Neural crest cell (in vitro differentiated cells): ENCODE measurements at places on chromosomes 11 and 22.
A peak's percentile ranks its signal among the peaks of the same experiment; 100 is the strongest.

DNA sequence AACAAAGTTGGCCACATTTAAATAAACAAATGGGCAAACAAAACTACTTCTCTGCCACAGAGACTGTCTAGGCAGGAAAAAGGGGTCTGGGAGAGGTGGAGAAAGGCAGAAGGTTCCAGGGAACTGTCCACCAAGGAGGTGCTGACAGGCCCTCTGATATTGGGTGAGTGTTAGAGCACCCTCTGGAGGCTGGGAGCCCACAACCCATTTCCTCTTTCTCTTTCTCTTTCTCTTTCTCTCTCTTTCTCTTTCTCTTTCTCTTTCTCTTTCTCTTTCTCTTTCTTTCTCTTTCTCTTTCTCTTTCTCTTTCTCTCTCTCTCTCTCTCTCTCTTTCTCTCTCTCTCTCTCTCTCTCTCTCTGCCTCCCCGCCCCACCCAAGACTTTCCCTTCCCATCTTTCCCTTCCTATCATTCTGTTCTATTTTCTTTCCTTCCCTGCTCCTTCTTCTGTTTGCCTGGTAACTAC, 912.8 kb downstream of the DLG2 start:
- peak; percentile 65 for DNase-seq

DNA sequence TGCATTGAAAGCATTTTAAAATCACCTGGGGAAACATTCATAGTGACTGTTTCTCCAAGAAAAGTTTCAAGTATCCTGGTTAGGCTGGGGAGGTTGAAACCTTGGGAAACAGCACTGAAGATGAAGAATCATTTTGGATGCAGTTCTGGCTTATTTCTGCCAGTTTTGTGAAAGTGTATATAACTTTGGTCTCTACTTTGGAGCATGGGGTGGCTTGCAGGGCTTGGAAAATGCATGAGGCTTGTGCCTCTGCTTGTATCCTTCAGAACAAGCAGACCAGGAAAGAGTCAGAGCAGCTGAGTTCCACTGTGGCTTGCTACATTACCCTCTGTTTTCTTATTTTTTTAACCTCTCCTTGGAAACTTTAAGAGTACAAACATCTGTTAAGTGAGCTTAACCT, 19.5 kb downstream of the SLC5A12 start:
- DNase-seq = no peak

DNA sequence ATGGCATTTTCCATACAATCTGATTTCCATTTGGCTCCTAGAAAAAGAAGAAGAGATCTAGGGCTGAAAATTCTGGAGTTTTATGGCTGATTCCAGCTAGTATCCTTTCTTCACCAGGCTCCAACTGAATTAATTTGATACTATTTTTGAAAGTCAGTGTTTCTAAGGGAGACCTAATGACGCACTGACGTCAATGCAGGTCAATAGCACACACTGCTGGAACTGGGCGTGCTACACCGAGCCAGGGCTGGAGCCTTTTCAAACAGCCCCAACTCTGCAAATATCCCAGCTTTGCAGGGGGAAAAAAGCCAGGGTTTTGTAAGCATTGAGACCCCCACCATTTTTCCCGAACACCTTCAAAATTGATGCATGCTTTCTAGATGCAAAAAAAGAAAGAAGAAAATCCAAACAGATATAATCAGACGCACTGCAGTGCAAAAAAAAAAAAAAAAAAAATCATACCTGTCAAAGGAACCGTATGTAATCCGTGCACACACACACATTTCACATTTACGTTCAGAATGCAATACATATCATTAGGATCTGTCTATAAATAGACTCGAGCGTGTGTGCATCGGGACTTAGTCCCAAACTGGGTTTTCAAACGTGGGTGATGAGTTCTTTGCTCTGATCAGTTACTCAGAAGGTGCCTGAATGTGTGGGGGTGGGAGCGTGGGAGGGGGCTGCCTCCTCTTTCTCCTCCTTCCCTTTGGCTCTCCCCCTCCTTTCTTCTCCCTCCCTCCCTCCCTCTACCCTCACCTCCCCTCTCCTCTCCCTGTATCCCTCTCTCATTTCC, 124.5 kb upstream of the HSD17B12 start:
- DNase-seq = no peak

DNA sequence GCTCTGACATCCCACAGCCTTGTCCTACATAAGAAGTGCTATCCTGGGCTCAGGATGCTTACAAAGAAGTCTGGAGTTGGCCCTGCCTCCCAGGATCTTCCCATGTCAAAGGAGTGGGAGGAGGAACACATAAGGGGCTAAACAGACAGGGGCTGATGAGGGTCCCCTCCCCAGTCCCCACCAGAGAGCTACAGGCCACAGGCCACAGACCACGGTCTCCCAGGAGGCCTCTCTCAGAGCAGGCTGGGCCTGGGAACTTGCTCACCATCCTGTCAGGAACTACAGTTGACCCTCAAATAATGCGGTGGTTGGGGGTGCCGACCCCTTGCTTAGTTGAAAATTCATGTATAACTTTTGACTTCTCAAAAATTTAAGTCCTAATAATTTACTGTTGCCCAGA, 315.5 kb downstream of the NTM start:
- no peak for DNase-seq

DNA sequence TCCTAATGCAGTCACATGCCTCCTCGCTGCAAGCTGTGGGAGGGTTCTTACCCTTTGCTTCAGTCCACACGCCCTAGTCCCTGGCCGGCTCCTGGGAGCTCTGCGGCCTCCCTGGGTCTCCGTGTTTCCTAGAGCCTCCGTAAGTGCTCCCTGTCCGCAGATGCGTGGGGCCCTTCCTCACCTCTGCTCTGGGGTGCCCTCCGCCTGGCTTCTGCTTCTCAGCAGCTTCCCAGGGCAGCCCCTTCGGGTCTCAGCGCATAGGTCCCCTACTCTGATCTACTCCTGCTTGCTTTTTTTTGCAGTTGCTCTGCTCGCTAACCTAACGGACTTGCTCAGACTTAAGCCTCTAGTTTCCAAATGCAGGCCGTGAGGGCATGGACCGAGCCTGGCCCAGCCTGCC, 22.4 kb downstream of the CAPN1 start:
- DNase-seq = no peak

- no peak for DNase-seq
Observed at GRCh38 chr11:19790831-19791552, 78.4 kb downstream of the NAV2 start.

GRCh38 chr22:29216011-29216872, 10.5 kb downstream of the EMID1 start:
- no peak for DNase-seq

- DNase-seq = no peak
Observed at GRCh38 chr22:29768052-29768693, 1.0 kb downstream of the UQCR10 start.

- DNase-seq = no peak
Observed at GRCh38 chr11:90243534-90243933, 20.7 kb upstream of the CHORDC1 start.

- no peak for DNase-seq
Observed at GRCh38 chr11:118996926-118997626, 862 bp upstream of the CENATAC start.

- no peak for DNase-seq
Observed at GRCh38 chr11:93073026-93073425, 103.6 kb downstream of the MTNR1B start.

DNA sequence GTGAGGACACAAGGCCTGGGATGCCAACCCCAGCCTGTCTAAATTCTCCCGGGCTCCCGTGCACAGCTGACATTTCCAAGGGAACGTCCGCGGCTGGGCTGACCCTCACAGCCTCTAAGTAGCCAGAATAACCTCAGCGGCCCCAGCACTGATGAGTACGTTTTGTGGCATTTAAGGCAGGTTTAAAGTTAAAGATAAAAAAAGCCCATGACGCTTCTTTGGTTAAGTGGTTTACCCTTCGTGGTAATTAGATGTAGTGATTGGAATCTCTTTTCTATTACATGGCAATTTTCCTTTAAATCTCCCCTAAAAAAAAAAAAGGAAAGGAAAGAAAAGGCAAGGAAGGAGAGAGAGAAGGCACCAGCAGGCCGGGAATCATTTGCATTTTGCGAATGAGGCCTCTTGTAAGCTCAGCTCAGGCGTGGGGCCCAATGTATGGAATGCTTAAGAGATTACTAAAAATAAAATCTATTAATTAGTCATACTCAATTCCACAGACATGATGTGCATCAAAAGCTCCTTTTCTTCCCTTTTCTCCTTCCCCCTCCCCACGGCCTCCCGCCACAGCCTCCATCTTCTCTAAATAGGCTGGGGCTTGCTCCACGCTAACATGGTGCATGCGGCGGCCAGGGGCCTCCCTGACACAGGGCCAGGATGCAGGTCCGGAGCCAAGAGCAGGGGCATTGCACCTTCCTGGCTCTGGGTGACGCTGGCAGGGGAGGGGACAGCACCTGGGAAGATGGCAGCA, 44.1 kb downstream of the MACROD1 start:
- DNase-seq = no peak

- DNase-seq = no peak
Observed at GRCh38 chr11:6576471-6577373, 26.7 kb downstream of the RRP8 start.

GRCh38 chr22:44231233-44231632, 50.5 kb downstream of the PARVG start:
- no peak for DNase-seq

DNA sequence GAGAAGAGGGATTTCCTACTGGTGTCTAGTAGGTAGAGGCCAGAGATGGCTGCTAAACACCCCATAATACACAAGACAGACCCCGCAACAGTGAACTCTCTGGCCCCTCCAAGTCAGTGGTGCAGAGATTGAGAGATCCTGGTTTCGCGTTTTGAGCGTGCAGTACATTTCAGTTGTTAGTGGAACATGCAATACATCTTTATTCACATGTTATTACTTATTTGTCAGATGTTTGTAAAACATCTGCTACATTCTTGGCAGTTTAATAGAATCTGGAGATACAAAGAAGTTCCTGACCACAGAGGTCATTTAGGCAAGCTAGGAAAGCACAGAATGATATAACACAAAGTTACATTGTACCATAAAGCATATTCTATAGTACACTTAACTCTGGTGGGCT, 41.5 kb downstream of the ST3GAL4 start:
- DNase-seq = no peak

DNA sequence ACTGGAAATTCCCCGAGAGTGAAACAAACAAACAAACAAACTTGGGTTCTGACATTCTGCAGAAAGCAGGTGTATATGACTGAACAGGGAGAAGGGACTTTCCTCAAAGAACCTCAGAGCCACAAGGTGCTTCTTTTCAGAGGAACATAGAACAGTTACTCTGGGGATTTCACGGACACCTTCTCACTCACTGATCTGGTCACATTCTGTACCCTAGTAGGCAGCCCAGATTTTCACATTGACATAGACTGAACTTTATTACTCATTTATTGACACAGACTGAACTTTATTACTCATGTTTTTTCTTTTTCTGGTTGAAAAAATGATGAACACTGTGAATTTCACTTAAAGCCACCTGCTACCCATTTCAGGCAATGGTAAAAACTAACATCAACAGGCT, 263.0 kb downstream of the OPCML start:
- no peak for DNase-seq

DNA sequence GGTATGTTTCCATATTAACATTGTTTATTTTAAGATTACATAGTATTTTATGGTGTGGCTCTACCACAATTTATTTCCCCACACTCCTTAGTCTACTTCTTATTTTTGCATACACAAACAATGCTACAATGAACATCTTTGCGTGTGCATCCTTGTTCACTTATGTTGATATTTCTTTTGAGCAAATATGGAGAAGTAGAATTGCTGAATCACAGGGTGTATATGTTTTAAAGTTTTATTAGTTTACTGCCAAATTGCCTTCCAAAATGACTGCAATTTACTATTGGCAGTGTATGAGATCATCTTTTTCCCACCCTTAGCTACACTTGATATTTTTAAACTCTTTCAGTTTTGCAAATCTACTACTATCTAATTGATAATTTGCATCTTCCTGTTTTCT, 38.7 kb upstream of the FAR1 start:
- DNase-seq = no peak

DNA sequence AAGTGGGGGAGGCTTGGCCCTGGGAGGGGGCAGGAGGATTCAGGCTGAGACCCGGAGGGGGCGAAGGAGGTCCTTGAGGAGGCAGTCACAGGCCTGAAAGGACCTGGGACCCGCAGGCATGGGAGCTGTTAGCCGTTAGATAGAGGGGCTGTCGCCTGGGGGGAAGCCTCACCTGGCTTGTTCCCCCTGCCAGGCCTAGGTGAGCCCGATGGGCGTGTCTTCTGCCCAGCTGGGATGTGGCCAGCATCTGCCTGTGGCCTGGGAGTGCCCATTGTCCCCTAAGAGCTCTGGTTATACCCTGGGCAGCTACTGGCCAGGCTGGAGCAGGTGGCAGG, 1.8 kb upstream of the DUSP8 start:
- no peak for DNase-seq

DNA sequence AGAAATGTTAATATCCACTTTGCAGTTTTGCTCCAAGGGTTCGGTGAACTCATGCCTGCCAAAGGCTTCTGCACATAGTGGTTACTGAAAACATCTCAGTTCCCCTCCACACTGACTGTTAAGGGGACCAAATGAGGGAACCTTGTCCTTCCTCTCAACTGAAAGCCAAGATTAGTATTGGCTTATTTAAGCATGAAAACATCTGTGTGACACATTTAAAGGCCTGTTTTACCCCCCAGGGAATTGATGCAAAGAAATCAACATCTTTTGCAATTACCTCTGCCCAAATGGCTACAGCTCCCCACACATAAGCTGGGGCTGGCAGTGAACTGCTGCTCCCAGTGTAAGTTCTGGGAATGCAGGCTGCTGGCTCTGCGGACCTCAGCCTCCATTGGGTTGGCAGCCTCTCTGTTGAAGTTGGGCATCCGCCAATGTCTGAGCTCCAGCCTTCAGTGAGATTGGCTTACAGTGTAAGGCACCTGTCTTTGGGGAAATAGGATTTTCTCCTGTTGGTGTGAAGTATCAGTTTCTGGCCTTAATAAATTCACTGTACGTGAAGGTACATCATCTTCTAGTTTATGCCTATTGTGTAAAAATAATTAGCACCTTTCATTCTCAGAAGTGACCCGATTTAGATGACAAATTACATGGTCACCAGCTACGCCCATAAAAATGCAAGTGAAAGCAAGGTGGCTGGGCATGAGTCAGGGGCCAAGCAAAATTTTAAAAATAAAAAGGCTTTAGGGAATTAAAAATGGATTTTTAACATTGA, 213.4 kb upstream of the SYN3 start:
- DNase-seq = no peak

- no peak for DNase-seq
Observed at GRCh38 chr22:27440304-27440865, 361.2 kb downstream of the MN1 start.

DNA sequence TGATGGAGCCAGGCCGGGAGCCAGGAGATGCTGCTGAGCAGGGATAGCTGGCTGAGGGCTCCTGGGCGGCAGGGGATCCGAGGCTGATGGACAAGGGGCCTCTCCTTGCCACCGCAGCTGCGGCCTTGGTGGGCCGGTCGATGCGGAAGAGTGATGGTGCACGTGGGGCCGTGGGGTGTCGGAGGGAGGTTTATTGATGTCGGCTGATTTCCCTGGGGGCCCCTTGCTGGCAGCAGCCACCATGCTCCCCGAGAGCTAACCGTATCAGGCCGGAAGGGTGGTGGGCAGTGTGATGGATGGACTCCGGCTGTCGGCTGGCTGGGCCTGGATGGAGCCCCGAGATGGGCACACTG, 31.0 kb upstream of the CCDC188 start:
- DNase-seq = no peak

GRCh38 chr11:45156741-45157140, 10.3 kb downstream of the PRDM11 start:
- no peak for DNase-seq

GRCh38 chr22:32855045-32855756, 53.7 kb downstream of the TIMP3 start:
- no peak for DNase-seq

GRCh38 chr11:2683806-2684205, 16.0 kb downstream of the KCNQ1OT1 start:
- no peak for DNase-seq
